Ecto neural progenitor cell (in vitro differentiated cells): ENCODE measurements at places on chromosomes 16 and 17.
A peak's percentile ranks its signal among the peaks of the same experiment; 100 is the strongest.

- DNase-seq: no peak
Observed at GRCh38 chr16:83891742-83892141, 7.2 kb upstream of the MLYCD start.

GRCh38 chr17:2943981-2944380 is 119.4 kb downstream of the OR1D5 start:
- no peak for DNase-seq

DNA sequence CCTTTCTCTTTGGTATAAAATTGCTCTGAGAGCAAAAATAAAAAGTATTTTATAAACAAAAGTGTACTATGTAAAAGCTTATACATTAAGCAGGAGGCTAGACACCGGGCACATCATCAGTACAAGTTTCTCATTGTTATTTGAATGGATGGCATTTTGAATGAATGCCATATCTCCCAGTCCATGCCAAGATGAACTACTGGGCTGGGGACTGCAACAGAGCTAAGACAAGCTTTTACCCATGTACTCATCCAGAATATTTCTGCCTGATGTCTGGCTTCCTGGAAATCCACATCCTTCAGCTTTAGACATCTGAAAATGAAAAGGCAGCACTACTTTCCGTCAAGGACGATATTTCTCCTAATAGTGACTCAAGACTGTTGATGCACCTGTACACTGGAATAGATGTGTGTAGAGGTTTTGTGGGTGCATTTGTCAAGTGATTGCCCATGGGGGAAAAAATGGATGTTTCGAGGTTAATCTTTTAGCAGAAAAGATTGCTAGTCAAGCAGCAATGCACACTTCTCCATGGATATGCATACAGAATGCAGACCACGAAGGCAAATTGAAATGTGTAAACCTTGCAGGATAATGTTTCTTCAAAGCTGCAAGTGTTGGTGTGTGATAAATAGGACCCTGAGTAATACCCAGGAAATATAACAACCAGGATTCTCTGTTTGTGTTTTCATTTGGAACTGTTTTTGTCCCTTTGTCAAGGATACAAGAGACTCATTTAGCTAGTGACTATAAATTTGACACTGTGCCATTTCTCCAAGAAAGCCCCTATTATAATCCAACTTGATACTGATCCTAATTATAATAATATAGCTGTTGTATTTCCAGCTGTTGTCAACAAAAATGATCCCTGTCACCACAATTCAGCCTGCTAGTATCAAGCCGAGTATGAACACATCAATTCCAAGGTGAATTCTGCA is 173.8 kb downstream of the CDH8 start:
- DNase-seq: no peak

GRCh38 chr17:6422654-6423241 is 12.2 kb downstream of the AIPL1 start:
- no peak for DNase-seq

- no peak for DNase-seq
Observed at GRCh38 chr16:55115506-55115905, 184.8 kb downstream of the IRX5 start.

- peak; percentile 55 for DNase-seq
Observed at GRCh38 chr17:51487947-51488346, 227.6 kb downstream of the UTP18 start.

- DNase-seq: no peak
Observed at GRCh38 chr16:1089822-1090619, 6.0 kb downstream of the C1QTNF8 start.

GRCh38 chr16:29644973-29645693 is 17.9 kb upstream of the SPN start:
- DNase-seq: no peak

DNA sequence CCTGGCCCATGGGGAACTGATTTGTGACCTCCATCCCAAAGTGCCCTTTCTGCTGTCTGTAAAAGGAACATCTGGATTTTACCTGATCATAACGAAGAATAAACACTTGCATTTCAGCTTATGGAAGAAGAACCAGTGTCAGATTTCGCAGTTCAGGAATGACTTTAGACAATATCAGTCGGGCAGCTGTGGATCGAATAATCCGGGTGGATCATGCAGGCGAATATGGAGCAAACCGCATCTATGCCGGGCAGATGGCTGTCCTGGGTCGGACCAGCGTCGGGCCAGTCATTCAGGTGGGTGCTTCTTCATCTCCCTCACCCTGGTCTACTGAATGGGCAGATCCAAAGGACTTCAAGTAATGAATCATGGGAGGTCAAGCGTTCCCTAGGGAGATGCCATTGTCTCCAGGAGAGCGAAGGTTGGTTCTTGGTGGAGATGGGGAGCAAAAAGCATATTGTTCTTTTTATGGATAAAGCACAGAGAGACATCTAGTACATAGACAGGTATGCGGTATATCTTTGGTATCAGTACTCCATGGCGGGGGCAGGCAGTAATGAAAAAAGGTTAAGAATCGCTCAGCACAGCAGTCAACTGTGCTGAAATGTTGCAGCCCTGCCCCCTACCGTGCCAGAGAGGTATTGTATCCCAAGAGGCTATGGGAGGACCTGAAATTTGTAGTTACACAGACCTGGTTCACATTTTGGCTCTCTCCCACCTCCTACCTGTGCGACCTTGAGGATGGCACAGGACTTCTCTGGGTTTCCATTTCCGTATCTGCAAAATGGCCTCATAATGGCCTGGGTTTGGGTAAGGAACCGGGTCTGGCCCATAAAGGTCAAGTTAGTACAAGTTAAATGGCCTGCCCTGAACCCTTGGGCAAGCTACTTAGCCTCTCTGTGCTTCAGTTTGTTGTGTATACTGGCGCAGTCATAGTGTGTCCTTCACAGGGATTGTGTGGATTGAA is 4.7 kb downstream of the COQ7 start:
- peak; percentile 61 for DNase-seq

DNA sequence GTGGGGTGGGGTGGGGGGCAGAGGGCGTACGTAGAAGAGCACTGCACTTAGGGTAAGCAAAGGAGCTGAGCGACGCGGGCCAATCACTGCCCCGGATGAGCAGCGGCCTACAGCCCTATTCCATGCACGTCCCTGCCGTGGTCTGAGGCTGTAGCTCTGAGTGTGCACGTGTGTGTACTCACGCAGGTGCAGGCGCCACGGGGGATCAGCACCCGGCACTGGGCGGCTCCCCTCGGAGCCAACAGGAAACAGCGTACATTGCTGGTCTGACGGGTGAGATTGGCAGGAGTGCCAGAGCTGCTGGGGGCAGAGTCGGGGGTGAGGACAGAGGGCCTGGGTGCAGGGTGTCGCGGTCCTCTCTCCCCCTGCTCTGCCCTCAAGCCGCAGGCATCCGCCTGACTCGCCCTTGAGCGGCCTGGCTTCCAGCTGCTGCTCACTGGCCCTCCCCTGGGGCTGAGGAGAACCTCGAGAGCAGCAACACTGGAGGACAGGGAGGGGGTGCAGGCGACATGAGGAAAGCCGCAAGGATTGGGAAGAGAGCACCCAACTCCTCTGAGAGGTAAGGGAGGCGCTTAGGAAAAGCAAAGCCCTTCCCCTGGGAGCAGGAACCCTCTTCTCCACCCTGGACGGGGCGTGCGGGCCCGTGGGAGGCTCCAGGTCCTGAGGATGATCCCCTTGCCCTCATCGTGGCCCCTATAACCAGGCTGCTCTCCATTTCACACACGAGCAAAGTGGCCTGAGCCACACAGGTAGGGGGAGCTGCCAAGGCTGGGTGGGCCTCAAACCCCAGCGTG is 57.8 kb downstream of the ENGASE start:
- DNase-seq: no peak

DNA sequence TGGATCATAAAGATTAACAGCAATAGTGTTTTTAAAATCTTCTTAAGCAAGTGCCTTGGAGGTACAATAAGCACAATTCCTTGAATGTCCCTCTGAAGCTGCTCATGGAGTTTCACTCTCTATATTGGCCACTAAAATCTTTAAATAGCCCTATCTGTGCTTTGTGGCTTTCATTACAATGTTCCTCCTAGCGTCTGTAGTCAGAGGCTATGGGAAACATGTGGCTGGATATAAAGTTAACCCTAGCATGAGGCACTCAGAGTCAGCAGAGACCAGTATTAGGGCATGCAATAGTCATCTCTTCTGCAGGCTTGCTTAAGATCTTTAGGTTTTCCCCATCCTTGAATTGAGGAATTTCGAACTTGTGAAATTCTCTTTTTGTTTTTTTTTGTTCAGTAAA is 668.2 kb downstream of the CDH11 start:
- no peak for DNase-seq

DNA sequence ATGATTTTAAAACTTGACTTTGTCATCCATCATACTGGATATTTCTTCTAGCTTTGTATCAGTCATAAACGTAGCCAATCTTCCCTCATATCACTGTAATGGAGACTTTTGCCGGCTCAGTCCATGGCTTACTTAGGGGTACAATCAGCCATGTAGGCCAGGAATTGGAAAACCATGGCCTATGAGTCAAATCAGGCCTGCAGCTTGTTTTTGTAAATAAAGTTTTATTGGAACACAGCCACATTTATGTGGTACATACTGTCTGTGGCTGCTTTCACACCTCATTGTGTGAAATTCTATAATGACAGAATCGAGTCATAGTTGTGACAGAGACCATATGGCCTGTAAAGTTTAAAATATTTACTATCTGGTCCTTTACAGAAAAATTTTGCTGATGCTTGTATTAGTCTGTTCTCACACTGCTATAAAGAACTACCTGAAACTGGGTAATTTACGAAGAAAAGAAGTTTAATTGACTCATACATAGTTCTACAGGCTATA is 64.5 kb upstream of the CDH13 start:
- DNase-seq: no peak

GRCh38 chr17:77097631-77098180 is 43.1 kb upstream of the SEC14L1 start:
- DNase-seq: no peak

GRCh38 chr17:12089809-12090384 is 69.2 kb downstream of the MAP2K4 start:
- DNase-seq: no peak

DNA sequence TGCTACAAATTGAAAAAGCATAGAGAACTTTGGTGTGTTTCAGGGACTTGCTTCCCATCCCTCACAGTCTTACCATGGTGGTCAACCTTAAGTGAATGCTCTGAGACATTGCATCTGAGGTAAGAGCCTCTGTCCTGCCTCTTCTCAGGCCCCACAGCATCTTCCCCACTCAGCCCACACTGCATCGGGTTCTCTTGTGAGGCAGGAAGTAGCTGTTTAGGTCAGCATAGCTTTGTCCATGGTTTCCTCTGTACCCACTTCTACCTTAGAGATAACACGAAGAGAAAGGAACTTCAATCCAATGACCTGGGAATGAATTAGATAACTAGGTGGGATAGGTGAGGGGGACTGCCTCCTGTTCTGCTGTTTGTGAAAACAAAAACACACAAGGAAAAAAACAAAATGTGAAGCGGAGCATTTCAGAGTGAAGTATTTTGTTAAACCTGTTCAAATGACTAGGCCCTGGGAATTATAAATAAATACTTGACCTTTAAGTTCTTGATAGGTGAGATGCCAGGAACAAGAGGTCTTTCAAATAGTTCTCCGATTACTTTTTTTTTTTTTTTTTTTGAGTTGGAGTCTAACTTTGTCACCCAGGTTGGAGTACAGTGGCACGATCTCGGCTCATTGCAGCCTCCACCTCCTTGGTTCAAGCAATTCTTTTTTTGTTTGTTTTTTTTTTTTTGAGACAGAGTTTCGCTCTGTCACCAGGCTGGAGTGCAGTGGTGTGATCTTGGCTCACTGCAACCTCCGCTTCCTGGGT is 17.7 kb downstream of the SOCS7 start:
- no peak for DNase-seq

GRCh38 chr17:35236821-35237220 is 6.1 kb upstream of the SLFN5 start:
- no peak for DNase-seq

- DNase-seq: no peak
Observed at GRCh38 chr17:11807606-11808005, 189.7 kb downstream of the ZNF18 start.

DNA sequence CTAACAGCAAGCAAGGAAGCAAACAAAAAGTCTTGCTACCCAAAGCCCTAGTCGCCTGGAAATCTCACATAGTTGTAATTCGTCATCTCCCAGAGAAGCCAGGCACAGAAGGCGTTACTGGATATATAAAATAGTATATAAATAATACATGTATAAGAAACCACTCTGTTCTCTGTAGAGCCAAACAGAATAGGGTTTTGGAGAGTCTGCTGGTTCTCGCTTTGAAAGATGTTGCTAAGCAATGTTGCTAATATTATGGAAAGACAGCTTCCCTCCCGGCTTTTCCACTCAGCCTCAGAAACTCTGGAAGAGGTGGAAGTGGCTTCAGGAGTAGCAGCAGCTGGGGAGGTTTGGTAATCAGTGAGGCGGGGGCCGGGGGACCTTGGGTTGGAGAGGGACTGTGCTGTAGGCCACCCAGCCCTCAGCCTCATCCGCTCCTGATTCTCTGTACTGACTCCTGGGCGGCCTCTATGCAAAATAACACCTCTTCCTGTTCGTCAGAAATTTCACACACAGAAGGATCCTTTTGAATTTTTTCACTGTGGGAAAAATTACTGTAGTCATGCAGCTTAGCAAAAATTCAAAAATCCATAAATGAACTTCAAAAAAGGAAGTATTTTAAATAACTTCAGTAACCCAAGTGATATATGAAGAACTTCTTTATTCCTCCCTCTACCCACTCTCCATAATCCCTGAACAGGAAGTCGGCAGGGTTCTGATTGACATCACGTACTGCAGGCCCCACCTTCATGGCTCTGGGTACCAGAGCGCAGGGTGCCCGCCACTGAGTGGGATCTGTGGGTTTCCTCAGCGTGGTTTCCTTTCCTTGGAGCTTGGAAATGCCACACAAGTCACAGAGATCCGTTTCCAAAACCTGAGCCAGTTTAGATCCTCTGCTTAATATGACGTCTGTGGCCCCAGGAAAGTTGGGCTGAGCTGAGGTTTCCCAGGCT is 51.4 kb downstream of the RAP1GAP2 start:
- no peak for DNase-seq

DNA sequence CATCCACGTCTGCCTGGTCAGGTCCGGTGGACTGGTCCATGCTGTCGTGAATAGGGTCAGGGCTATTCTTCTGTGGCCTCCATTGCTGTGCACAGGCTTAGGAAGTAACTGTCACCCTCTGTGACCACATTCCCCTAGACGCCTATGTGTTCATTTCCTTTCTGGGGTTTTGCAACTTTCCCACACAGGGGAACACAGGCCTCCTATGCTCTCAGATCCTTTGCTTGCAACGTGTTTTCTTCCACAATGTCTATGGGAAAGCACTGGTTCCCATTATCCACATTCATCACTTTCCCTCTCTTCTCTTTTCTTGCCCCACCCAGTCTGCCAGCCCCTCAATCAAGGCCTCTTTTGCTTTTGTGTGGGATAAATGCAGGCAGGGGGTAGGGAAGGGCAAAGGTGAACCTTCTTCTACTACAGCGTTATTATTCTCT is 43.2 kb upstream of the DNAJA2 start:
- no peak for DNase-seq

GRCh38 chr16:56777482-56777881 is 47.6 kb downstream of the NUP93 start:
- no peak for DNase-seq

DNA sequence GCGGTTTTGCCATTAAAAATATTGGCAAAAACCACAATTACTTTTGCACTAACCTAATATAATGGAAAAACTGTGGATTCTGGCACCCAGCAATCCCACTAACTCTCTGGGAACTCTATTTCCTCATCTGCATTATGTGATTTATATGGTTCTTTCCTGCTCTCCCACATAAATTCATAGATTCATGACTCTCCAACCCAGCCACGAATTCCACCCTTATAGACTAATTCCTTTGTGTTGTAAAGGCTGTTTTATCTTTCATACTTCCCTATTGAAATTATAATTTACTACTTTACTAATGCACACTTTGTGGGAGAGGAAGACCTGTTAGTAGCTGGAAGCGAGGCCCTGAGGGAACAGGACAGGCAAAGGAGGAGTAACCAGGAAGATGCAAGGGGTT is 88.4 kb upstream of the GNAO1 start:
- no peak for DNase-seq
